ENCODE measurements at places on chromosomes 3 and 15. TPM values are rescaled to one million over a fixed set of nuclear protein-coding genes. Genes with fewer than 3 reads are reported as not detected.

DNA sequence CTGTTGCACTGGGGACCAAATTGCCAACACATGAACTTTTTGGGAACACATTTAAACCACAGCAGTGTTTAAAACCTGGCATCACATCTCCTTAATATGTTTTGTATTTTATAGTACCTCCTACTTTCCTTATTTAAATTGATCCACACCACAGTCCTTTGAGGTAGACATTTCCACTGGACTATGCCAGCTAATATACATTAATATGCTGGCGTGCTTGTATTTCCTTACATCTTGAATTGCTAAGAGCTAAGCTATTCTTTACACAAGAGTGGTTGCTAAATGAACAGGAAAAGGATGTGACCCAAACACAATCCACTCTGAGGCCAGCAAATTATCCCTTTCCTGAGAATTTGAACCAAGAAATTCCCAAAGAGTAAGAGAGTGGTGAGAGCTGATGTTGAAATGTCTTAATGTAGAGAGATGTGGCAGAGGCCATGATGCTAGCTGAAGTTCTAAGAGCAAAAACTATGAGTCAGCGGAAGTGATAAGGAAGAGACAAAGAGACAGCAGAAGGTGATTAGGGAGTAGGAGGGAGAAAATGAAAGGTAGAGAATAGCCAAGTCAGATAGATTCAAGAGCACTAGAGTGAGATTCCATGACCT lies 131.2 kb downstream of the CD47 start:
- no peaks in the 10 kb centered on the region for H3K36me3 ChIP-seq
- peaks cover 16% of the 10 kb centered on the region for H3K4me1 ChIP-seq
- H3K4me3 ChIP-seq: no peak overlapping the region
- no peaks in the 10 kb centered on the region for H3K27me3 ChIP-seq
- no peak for DNase-seq

SUCNR1 gene
- total RNA-seq: not detected

RLBP1 gene
- total RNA-seq: not detected

MASP1 gene
- not detected for total RNA-seq

DNA sequence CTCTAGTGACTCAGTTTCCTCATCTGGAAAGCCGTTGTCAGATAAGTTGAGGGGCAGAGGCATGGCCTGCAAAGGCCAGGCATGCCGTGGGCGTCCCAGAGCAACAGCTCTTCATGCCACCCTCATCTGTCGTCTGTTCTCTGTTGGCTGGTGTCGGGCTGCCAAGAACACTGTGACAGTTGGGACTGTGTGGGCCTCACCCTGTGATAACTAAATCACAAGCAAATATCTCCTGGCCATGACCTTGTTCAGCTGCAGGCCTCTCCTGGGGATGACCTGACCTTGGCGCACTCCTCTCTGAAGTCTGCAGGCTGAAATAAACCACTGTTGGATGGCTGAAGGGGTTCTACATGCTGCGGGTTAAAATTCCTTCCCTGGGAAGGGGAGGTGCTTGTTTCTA lies 145.9 kb downstream of the SHQ1 start:
- no peak for DNase-seq
- no peaks in the 10 kb centered on the region for H3K4me1 ChIP-seq
- no peaks in the 10 kb centered on the region for H3K36me3 ChIP-seq
- no peak overlapping the region for H3K27ac ChIP-seq
- no peaks in the 10 kb centered on the region for H3K27me3 ChIP-seq

GRCh38 chr3:125585595-125586223 lies 9.6 kb downstream of the OSBPL11 start:
- peaks cover 28% of the 10 kb centered on the region for H3K4me1 ChIP-seq
- H3K27ac ChIP-seq: no peak overlapping the region
- H3K27me3 ChIP-seq: no peaks in the 10 kb centered on the region
- peak; percentile 67 for DNase-seq
- peaks cover 9% of the 10 kb centered on the region for H3K36me3 ChIP-seq
- no peak overlapping the region for H3K4me3 ChIP-seq
